ENCODE measurements at places on chromosomes 5 and 9. TPM values are rescaled to one million over a fixed set of nuclear protein-coding genes. Genes with fewer than 3 reads are reported as not detected.

ELOVL7 gene
- total RNA-seq, result 0.39 TPM

LCN9 gene
- total RNA-seq, result not detected

OBP2B gene
- total RNA-seq, result not detected

RPL35 gene
- total RNA-seq, result 1,470 TPM

ARID3C gene
- 0.14 TPM for total RNA-seq

PAPPA gene
- not detected for total RNA-seq

LARP1 gene
- total RNA-seq, result 231 TPM

CARD6 gene
- 5.0 TPM for total RNA-seq

PCDHGB4 gene
- 0.23 TPM for total RNA-seq
